ENCODE measurements at places on chromosomes 6 and 20.

DNA sequence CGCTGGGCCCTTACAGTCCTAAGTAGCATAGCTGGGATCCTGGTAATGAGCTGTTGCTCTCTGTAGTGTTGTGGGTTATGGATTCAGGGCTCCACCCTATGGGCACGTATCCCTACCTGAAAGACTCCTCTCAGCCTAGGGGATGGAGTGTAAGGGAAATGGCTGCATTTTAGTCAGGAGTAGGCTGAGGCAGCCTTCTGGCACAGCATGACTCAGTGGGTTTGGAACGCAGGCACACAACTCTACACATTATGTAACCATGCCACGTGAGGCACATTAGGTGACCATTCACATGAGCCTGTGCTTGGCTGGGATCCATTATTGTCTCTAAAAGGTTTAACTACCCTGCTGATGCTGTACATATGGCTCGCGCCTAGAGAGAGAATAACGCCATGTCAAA is 27.8 kb downstream of the HDDC2 start:
- DNase-seq = no peak

DNA sequence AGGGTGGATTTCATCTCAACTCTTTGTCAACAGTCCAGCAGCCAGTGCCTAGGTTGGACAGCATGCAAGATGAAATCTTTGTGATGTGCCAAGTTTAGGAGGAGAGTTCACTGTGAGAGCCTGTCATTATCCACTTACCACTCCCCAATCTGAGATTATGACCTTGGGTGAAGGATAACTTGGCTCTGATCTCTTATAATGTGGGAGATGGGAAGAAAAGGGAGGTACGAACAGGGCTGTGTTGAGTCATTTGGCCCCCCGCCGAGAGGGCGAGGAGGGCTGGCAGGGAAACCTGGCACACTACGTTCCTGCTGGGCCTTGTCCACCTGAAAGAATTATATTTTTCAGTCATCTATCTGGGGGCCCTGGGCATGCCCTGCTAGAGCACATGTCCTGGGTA is 35.8 kb downstream of the LAMA4 start:
- DNase-seq = no peak

DNA sequence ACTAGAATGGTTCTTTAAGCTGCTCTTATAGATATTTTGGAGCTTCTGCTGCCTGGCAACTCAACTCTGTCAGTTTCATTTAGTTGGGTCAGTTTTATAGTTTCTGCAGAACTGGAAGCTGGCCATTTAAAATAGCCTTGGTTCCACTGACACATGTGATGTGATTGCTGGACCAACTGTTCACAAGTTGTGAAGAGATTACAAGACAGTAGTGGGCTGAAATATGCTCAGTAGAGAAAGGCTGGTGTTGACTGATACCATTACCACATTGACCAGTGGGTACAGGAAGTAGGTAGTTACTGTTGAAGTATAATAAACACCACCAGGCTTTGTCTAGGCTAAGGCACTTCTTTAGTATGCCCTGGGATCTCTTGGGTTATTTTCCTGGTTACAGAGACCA is 39.0 kb downstream of the BCKDHB start:
- no peak for DNase-seq

- DNase-seq = no peak
Measured at GRCh38 chr6:119676961-119677360, 327.4 kb upstream of the MAN1A1 start.

GRCh38 chr6:84457276-84457675 is 229.8 kb upstream of the CEP162 start:
- DNase-seq = no peak

DNA sequence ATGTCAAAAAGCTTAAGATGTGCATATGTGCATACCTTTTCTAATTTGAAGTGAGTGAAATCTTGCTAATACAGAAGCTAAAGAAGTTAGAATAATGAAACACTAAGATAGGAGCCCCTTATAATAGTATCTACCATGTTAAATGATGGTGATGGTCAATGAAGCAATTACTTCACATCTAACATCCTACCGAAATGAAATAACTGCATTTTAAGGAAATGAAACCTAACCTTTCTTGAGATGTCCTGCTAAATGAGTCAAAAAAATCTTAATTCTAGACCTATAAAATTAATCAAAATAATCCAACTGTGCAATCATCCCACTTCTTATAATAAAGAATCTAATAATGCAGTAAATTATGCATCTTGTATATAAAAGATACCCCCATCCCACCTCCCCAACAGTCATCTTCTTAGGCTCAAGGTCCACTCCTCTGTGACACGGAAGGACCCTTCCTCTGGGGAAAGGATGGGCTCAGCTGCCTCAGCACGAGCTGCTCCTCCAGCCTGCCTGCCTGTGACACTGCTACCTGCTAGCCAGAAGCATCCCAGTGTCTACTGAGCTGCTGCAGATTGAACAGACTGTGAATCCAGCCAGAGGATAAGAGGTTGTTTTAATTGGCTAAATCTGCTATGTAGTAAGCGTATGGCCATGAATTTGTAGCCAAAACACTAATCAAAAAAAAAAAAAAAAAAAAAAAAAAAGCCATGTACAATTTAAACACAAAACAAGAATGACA is 129.6 kb upstream of the BEND3 start:
- DNase-seq = no peak

- no peak for DNase-seq
Measured at GRCh38 chr6:94443701-94444100, 1024.3 kb upstream of the EPHA7 start.

Measured in forelimb muscle (tissue), 1 donor.